Cortex of kidney (tissue), 1 donor: ENCODE measurements at places on chromosomes 3 and 15.

- no peak for DNase-seq
These were observed 206.6 kb upstream of the MDFIC2 start for GRCh38 chr3:70519026-70519425.

DNA sequence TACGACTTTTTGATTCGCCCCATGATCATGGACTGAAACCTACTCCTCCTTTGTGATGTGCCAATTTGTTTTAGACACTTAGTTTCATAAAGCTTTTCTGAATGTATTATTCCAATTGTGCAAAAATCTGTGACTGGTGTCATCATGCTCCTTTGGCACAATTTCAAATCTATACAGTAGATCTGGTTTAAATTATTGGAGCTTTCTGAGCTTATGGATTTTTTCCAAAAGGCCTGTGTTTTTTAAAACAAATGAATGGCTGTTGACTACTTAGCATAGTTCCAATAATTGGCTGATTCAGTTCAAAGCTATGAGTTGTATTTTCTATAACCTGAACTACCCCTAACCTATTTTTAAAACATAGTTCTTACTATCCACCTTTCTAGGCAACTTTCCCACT lies 282.7 kb downstream of the CNTN3 start:
- DNase-seq = no peak

- no peak for DNase-seq
These were observed 36.1 kb downstream of the SENP8 start for GRCh38 chr15:72154316-72154715.

DNA sequence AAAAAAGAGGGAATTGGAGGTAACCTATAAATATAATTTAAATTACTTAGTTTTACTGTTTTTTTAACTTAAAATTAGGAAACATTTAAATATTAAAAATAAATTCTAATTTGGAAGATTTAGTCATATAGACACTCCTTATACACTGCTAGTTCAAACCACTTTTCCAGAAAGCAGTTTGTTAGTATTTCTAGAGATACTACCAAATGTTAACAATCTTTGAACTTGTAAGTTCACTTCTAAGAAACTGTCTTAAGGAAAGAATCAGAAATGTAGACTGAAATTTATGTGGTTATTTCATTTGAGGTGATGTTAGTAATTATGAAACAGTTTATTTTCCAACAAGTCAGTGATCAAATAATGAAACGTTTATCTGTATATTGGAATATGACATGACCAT lies 22.7 kb downstream of the CTDSPL2 start:
- DNase-seq = no peak

GRCh38 chr3:127170814-127171213 lies 22.1 kb upstream of the PRR23E start:
- no peak for DNase-seq

DNA sequence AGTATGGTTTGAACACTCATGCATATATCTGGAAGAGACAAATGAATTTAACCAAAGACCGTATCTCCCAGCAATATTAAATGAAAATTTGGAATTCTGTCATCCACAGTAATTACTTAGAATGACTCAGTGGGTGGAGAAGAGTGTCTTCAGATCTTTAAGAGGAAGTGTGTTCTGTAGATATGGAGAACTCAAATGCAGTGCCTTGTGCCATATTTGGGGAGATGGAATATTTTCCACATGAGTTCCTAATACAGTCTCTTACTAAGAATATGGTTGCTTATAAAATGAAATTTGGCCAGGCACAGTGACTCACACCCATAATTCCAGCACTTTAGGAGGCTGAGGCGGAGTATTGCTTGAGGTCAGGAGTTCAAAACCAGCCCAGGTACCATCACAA lies 40.5 kb downstream of the ANO10 start:
- no peak for DNase-seq
